ENCODE measurements at places on chromosomes 1 and 21.

DNA sequence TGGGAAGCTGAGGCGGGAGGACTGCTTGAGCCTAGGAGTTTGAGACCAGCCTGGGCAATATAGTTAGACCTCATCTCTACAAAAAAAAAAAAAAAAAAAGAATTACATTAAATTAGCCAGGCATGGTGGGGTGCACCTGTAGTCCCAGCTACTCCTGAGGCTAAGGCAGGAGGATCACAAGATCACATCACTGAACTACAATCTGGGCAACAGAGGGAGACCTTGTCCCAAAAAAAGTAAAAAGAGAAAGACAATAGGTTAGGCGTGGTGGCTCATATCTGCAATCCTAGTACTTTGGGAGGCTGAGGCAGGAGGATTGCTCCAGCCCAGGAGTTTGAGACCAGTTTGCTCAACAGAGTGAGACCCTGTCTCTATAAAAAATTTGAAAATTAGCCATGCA, 130.3 kb downstream of the TIAM1 start:
- DNase-seq: no peak

DNA sequence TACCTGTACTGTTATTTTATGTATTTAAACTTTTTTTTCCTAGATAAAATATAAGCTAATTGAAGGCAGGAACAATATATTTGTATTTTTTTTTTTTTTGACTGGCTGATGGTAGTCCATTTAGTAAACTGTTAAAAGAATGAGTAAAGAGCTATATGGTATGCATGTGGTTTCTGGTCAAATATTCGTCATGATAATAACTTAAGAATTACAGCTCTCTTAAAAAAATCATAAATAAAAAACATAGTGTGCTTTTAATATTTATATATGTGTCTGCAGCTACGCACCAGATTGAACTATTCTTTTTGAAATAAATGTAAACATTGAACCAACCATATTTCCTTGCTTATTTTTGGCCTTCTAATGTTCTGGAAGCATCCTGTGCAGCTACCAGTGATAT, 272.3 kb upstream of the C1orf105 start:
- DNase-seq: no peak

DNA sequence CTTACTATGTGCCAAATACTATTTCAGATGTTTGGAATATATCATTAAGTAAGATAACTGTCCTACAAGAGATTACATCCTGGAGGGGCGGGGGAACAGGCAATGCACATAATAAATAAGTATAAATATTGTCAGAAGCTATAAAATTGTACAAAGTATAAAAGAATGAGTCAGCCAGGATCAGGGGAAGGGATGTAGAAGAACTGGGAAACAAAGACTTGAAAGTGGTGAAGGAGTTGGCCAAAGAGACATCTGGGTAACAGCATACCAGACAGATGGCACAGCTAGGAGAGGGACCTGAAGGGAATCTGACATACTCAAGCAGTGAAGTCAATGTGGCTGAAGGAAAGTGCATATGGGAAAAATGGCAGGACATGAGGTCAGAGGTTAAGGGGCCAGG, 53.9 kb downstream of the CYYR1 start:
- no peak for DNase-seq

DNA sequence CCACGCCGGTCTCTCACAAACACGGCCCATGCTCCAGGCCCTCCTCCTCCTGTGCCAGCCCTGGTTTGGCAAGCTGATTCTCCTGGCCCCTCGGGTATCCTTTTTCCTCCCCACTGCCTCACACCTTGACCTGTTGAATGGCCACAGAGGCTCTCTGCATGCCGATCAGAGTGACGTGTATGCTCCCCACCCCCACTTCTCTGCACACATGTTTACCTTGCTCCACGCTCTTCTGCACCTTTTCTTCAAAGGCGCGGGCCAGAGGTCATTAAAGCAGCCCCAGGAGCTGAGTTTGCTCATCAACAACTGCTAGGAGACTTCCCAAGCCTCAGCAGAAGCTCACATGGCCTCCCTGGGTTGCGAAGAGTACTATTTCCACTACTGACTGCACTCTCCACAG, 139.3 kb upstream of the EDN2 start:
- DNase-seq: no peak

- DNase-seq: no peak
Measured at GRCh38 chr1:214005708-214006107, 17.9 kb downstream of the PROX1 start.

DNA sequence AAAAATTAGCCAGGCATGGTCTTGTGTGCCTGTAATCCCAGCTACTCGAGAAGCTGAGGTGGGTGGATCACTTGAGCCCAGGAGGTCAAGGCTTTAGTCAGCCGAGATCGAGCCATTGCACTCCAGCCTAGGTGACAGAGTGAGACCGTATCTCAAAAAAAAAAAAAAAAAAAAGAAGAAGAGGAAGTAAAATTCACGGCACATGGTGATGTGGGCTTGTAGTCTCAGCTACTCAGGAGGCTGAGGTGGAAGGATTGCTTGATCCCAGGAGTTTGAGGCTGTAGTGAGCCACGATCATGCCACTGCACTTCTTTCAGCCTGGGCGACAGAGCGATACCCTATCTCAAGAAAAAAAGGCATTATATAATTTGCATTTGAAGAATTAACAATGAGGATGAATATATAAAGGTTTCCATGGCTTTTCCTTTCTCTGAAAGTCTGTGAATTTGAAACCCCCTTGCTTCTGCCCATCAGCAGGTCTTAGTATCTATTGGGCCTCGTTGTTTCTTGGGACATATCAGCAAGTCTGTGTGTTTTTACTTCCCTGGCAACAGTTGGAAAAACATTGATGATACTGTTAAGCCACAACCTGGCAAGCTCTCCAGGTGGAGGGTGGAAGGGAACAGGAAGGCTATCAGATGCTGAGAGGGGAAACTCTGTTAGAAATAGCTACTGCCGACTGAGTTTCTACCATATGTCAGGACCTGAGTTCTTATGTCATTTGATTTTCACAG, 4.6 kb upstream of the PLA2G2D start:
- DNase-seq: no peak

- no peak for DNase-seq
Measured at GRCh38 chr1:214441119-214441518, 110.3 kb downstream of the PTPN14 start.

GRCh38 chr1:156860628-156861423, at the start of gene NTRK1:
TSS of gene NTRK1 (plus strand) at chr1:156860865. CDS start at chr1:156860935, 70 bp downstream.
- DNase-seq: no peak

GRCh38 chr1:183966487-183966886, 71.0 kb downstream of the COLGALT2 start:
- DNase-seq: no peak

DNA sequence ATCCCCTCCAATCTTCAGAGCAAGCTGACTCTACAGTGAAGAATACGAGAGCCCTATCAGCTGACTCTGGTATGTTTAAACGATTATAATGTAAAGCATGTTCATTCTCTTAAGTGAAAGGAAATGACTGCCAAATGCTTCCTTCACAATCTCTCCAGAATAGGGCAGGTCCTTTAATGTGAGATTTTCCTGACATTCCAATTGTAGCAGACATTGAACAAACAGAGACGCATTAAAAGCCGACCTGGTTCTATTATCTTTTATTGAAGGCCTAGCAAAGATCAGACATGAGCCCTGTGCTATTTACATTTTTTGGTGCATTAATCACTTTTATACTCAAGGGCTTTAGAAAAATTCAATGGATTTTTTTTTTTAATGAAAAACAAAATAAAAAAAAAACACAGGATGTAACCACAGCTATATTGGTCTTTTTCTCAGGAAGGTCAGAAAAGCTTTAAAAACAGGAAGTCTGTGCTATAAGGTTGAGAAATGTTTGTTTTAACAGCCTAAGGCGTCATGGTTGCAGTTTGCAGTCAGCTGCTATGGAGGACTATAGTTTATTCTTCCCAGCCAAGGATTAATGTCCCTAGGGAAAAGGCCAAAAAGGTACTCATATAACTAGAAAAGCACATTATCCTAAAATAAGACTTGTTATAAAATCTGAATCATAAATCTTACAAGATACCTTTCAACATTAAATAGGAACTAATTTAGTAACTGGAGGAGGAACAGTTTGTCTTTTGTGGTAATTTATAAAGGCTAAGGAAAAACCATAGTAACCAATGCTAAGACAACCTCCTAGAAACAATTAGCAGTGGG, 104.8 kb downstream of the RERE start:
- DNase-seq: no peak

DNA sequence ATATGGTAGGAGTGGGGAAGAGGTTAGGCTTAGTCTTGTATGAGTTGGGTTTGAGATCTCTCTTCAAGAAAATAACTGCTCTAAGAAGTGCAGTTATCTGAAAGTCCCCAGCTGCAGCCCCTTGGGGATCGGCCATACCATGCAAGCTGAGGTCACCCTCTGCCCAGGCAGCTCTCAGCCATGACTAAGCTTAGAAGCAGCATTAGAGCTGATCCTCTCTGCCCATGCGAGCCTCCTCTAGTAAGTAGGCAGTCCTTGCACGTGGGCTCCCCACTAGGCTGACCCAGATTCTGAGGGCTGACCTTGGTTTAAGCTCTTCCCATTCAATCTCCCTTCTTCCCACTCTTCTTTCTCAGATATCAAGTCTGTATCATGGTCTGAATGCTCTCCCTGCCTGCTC, 121.0 kb upstream of the UBE2U start:
- DNase-seq: peak; percentile 16

GRCh38 chr1:160438935-160439334, 38.6 kb downstream of the VANGL2 start:
- no peak for DNase-seq

- no peak for DNase-seq
Measured at GRCh38 chr1:119987686-119988085, 81.8 kb downstream of the NOTCH2 start.

GRCh38 chr1:37071829-37072228, 37.5 kb upstream of the GRIK3 start:
- no peak for DNase-seq

DNA sequence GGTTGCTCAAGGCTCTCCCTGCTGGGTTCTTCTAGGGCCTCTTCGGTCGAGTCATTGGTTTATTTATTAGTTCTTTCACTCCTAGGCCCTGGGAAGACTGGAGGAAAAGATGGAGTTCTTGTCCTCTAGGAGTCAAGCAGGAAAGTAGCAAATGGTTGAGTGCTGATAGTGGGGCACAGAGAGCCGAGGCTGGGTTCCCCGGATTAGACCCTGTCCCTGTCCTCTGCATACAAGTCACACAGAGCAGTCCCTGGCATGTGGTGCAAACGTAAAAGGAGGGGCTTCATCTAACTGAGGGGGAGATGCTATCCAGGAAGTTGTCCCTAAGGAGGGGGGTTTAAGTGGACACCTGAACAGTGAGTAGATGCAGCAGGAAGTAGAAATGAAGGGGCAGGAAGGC, 19.2 kb upstream of the KCNE2 start:
- DNase-seq: no peak

DNA sequence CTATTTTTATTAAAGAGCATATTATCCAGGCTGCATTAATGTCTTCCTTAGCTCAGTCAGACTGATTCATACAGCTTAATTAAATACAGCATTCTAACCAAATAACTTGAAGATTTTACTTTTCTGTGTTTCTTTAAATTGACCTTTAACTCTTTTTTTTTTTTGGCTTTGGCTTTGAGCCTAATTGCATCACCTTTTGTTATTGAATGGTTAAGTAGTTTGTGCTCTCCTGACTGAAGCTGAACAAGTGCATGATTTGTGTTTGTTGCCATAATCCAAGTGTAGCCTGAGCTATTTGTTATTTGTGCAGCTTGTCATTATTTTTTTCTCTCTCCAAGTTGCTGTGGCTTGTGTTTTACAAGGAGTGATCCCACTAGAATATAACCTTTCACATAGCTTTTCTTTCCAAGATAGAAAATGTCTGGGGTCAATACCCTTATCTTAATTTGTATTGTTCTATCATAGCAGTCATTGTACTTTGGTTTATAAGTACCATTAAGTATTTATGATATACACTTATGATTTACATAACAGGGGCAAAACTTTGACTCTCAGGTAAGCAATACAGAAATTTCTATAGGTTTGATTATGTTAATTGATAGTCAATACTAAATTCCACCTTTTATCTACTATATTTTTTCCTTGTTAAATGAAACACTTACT, 31.6 kb downstream of the CDC14A start:
- no peak for DNase-seq

DNA sequence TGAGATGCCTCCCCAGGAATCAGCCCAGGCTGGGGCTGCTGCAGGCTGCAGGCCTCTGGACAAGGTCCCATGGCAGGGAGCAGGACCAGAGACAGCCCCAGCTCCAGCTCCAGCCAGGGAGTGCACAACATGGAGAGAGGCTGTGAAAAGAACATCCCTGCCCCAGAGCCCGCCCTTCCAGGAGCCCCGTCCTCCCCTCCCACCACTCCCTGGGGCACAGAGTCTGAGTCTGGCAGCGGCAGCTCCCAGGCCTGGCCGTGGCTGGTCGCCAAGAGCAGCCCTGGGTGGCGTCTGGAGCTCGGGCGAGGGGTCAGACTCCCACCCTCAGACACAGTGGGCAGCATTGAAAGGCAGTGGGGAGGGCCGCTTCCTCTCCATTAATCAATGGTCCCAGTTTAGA, 37.8 kb downstream of the MEGF6 start:
- no peak for DNase-seq

- no peak for DNase-seq
Measured at GRCh38 chr1:51473331-51474115, 45.5 kb downstream of the EPS15 start.

- no peak for DNase-seq
Measured at GRCh38 chr1:197145446-197146024, 934 bp downstream of the ASPM start.

DNA sequence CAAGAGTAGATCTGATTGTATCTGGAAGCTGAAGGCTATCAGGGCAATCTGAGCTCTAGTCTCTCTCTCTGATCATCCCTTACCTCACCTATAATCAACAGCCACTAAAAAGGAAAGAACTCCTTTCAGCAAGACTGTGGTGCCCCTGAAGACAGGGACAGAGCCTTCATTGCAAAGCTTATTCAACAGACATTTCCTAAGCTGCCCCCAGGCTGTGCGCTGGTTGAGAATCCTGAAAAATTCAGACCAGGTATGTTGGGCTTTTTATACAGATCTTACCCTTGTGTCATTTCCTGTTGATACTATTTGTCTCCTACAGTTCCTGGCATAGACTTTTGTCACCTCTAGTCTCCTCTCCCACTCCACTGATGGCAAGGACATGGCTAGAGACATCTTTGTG, 63.3 kb upstream of the PLA2G4A start:
- DNase-seq: no peak

GRCh38 chr1:156959925-156960324, 39.5 kb downstream of the LRRC71 start:
- DNase-seq: no peak

- no peak for DNase-seq
Measured at GRCh38 chr21:41933313-41934079, 20.3 kb downstream of the C2CD2 start.

GRCh38 chr1:9728451-9729295, 77.1 kb downstream of the PIK3CD start:
- DNase-seq: no peak

DNA sequence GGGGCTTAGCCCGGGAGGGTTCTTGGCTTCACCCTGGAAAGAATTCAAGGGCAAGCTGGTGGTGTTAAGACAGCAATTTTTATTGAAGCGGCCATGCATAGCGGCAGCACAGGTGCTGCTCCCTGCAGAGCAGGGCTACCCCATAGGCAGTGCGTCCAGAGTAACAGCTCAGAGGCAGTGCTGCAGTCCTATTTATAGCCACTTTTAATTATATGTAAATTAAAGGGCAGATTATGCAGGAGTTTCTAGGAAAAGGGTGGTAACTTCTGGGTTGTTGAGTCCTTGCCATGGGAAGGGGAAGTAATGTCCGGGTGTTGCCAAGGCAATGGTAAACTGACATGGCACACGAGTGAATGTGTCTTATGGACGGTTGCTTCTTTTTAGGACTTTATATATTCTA, 57.0 kb downstream of the VPS26C start:
- no peak for DNase-seq
